Small intestine (tissue), 16 donors: ENCODE measurements at places on chromosomes 12 and 14. TPM values are rescaled to one million over a fixed set of nuclear protein-coding genes. Genes with fewer than 3 reads are reported as not detected.
A peak's percentile ranks its signal among the peaks of the same experiment; 100 is the strongest.

Gene LRP1-AS
- 1.1 TPM for polyA plus RNA-seq

Gene GLIPR1L1
- polyA plus RNA-seq = not detected

Gene PAX9
- polyA plus RNA-seq = 0.04 TPM

Gene PMCH
- not detected for polyA plus RNA-seq

Gene PRORP
- polyA plus RNA-seq = 21.1 TPM

Gene KRT6A
- 0.13 TPM for polyA plus RNA-seq

Gene CLEC1A
- 1.6 TPM for polyA plus RNA-seq

Gene NR2C1
- 31.5 TPM for polyA plus RNA-seq

- no peak for DNase-seq
Measured at GRCh38 chr12:126506426-126507182, 1441.4 kb downstream of the AACS start.

DNA sequence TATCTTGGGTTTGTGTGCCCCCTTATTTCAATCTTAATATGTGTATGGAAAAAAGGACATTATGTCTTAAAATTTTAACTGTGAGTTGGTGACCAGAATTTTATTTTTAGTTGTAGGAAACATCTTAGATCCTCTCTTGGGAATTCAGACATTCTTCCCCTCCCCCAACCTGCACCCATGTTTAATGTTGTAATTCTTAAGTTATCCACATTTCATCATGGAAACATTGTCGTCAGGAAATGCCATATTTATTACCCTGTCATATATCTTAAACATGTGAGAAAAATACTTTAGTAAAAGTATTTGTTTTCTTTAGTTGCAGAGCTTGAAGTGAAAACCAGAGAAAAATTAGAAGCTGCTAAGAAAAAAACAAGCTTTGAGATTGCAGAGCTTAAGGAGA, 30.3 kb downstream of the YEATS4 start:
- DNase-seq = no peak

DNA sequence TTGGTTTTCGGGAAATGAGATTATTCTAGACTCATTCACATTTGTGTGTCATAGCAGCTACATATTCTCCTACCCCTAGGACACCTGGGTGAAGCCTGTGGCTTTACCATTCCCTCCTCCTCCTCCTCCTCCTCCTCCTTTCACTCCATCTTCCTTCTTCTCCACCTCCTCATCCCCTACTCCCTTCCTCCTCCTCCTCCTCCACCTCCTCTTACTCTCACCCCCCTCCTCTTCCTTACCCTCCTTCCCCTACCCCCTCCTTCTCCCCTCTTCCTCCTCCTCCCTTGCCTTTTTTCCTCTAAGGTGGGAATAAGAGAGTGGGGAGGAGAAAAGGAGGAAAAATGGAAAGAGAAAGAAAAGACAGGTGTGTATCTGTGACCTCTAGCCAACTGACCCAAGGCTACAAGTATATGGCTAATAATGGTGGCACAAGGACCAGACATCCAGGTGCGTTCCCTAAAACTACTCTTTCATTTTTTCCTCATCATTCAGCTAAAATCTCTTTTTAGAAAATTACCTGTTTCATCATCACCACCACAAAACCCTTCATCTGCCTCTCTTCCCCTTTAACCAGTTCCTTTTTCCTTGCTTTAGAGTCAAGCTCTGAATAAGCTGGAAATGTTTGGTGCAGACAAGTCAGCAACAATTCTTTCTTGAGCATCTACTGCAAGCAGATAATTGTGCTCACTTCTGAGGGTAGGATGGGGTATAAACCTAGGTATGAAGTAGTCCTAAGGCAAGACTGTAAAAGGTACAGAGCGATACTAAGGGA, 149.8 kb upstream of the FOXN3 start:
- DNase-seq = peak; percentile 45

GRCh38 chr14:75978249-75978731, 3.5 kb downstream of the TGFB3 start:
- peak; percentile 24 for DNase-seq

DNA sequence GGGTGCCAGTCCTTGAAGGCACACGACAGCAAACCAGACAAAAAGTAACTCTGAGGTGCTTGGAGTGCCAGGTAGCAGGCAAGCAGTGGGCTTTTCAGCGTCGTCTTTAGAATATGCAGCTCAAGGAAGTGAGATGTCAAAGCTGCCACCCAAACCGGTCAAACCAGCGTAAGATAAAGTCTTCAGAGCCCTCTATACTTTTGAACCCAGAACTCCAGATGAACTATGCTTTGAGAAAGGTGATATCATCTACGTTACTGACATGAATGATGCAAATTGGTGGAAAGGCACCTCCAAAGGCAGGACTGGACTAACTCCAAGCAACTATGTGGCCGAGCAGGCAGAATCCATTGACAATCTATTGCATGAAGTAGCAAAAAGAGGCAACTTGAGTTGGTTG, 95.9 kb downstream of the TBX3 start:
- peak; percentile 28 for DNase-seq

GRCh38 chr12:40752011-40752410, 59.8 kb downstream of the CNTN1 start:
- DNase-seq = no peak

DNA sequence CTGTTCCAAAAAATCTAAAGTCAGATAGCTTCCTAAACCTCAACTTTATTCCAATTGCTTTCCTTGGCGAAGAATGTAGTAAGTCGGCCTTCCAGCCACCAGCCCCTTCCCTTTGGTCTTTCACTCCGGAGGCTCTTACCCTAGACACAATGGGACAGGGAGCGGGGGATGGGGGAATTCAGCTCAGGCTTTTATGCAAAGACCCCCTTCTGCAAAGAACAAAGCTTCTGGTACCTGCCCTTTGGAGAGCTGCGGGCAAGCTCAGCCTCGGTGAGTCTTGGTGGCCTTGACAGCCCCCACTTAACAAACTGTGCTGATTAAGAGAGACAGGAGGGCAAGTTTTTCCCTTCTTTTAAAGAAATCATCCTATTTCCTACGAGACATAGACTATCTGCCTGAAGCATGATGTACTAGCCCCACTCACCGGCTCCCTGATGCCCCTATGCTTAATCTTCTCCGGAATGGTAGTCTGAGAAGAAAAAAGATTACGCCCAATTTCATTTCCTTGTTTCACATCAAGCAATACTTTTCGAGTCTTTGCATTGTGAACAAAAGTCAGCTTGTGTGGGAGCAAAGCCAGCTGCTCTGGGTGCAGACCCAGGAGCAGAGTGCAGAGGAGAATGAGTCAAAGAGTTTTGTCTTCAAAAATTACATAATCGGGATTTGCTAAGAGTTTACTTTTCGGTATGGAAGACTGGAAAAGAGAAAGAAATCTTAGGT, 1.5 kb upstream of the NANOG start:
- peak; percentile 54 for DNase-seq

GRCh38 chr12:3083921-3084347, 6.8 kb downstream of the TSPAN9 start:
- DNase-seq = no peak

- no peak for DNase-seq
Measured at GRCh38 chr12:109100741-109101140, 3.3 kb downstream of the UNG start.

DNA sequence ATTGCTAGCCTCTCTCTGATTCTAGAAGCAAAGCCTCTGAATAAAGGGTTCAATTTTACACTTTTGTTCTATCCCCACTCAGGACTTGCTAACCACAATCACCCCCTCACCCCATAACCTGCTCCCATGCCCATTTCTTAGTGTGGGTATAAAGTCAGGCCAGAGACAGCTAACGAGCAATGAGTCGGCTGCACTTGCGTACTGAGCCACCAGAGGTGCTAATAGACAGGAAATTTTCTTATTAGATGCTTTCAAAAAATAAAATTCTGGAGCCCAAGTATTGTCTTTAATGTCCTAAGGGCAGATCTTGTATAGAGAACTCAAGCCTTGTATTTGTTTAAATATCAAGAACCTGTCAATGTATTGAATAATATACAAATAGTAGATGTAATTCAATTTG, 256.9 kb downstream of the SYT1 start:
- DNase-seq = no peak

DNA sequence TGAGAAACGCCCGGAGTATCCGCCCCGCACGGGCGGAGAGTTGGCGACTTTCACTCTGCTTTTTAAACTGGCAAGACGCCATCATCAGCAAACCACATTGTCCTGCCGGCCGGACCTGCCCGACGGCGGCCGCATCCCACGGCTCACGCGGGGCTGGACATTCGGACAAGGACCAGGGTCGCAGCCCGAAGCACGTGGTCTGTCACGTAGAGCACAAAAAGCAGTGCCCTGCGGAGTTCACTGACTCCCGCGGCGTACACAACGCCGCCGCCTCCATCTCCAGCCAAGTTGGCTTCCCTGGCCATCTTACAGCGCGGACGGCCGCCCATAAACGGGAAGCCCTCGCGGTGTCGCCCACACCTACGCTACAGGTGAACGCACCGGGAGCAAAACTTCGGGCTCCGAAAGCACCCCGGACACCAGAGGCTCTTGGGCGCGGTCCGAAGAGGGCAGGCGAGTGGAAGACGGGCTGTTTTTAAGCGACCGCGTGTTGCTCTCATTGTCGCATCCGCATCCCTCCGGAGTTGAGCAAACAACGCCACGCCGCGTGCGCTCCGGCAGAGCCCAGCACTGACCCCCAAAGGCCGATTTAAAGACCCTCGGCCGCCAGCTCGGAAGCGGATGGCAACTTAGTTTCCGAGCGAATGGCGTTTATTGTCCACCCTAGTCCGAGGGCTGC, 966 bp downstream of the SINHCAF start:
- DNase-seq = peak; percentile 81

DNA sequence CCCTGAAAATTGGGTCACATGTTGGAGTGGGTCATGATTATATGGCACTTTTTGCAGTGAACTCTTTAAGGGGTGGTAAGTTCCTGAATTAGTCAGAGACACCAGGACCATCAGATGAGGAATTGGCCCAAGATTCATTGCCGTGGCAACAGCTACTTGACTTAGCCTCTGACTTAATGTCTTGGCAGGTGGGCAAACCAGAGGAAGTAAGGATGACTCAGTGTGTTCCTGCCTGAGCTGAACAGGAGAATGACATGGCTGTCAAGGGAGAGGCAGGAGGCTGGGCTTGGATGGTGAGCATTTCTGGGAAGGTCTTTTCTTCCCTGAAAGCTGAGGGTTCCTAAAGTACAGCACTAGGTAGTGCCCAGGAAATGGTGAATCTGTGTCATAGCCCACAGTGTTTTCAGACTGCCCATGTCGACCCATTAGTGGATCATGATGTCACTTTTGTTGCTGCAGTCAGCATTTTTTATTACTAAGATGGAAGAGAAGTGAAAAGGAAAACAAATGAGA, 170.1 kb upstream of the PWP1 start:
- no peak for DNase-seq

- DNase-seq = no peak
Measured at GRCh38 chr14:53209370-53209769, 56.2 kb upstream of the DDHD1 start.

DNA sequence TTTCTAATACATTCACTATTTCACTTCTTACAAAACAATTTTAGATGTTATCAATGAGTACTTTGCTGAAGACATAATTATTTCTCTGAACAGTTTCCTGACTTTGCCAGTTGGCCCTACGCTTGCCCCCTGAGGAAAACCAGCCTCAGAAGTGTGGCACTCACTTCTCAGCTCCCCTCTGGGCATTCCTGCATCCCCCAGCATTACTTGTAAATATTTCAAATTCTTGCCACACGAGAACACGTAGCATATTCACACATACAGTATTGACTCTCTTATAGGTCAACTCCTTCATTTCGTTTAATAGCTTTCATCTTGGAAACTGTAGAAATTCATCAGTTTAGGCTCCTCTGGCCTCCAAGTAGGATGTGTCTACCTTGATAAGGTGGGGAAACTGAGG, 65.2 kb downstream of the OTX2 start:
- no peak for DNase-seq

GRCh38 chr12:53200107-53200457, 7.0 kb downstream of the ITGB7 start:
- DNase-seq = no peak

- DNase-seq = peak; percentile 80
Measured at GRCh38 chr14:91996948-91997371, 42.9 kb downstream of the TRIP11 start.

DNA sequence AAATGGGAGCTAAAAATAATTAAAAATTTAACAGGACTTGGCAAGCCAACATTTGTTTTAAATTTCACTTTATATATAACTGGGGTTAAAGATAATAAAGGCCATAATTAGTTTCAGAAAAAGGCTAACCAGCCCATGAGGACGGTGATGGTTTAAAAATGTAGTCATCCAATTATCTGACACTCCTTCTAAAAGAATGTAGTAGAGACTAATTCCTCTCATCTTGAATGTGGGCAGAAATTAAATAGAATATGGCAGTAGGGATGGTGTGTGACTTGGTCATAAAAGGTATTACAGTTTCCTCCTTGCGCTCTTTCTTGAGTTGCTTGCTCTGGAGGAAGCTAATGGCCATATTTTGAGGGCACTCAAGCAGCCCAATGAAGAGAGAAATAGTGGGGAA, 49.1 kb upstream of the PTPRB start:
- no peak for DNase-seq

GRCh38 chr14:99120526-99121318, 151.3 kb downstream of the BCL11B start:
- DNase-seq = no peak

DNA sequence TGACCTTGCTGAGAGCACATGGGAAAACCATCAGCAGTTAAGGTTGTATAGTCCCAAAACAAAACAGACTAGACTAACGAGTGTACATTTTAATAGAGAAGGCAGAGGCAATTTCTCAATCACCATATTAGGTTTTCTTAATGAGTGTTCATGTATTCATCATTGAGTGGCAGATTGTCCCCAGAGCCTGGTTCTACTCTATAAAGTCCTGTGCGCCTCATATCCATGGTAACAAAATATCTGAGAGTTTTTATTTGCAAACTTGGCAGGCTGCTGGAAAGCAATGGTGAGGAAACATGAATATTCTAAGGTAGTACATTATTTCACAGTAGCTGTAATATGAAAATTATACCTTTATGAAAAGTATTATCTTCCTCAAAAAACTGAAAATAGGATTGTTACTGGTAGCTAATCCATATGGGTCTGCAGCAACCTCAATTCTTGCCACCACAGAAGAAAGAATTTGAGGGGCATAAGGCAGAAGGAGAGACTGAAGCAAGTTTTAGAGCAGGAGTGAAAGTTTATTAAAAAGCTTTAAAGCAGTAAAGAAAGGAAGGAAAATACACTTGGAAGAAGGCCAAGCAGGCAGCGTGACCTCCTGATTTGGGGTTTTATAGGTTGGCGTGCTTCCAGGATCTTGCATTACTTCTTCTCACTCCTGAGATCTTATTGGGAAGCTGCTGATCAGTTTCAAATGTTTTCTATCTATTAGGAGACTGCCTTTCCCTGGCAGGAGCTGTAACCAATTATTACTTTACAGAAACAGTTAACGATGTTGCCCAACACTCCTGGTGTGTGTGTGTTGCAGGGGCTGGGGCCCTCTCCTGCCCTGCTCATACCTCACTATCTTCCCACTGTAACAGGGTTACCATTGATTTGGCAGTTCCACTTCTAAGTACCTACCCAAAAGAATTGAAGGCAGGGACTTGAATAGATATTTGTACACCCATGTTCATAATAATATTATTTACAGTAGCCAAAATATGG, 154.0 kb upstream of the NUDT4 start:
- peak; percentile 24 for DNase-seq

- no peak for DNase-seq
Measured at GRCh38 chr14:88804035-88804434, 11.3 kb upstream of the EML5 start.
